ENCODE measurements at places on chromosomes 1 and 21.

DNA sequence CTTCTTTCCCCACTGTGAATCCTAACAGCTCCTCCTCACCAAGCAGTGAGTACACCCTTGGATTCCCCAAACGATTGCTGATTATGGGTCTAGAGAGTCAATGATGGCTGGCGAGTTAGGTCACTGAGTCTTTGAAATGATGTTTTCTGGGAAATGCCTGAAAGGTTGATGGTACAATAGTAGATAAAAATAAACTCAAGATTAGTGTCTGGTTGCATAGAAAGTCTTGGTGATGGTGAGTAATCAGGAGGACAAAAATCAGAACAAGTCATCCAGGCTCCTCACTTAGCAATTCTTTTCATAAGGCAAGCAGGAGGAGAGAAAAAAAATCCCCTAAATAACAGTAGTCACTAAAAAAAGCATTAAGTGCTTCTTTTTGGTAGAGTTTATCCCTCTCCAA is 22.6 kb downstream of the HLX start:
- no peak for DNase-seq

DNA sequence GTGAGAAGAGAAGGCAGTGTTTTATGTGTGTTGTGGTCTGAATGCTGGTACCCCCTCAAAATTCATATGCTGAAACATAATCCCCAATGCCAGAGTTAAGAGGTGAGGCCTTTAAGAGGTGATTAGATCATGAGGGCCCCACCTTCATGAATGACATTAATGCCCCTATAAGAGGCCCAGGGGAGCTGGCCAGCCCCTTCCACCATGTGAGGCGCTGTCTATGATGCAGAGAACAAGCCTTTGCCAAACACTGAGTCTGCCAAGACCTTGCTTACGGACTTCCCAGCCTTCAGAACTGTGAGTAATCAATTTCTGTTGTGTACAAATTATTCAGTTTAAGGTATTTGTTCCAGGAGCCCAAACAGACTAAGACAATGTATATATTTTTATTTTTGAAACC is 20.2 kb downstream of the CAPZB start:
- no peak for DNase-seq

GRCh38 chr21:42406201-42406621 is 2.5 kb downstream of the UBASH3A start:
- DNase-seq, result peak; percentile 43

DNA sequence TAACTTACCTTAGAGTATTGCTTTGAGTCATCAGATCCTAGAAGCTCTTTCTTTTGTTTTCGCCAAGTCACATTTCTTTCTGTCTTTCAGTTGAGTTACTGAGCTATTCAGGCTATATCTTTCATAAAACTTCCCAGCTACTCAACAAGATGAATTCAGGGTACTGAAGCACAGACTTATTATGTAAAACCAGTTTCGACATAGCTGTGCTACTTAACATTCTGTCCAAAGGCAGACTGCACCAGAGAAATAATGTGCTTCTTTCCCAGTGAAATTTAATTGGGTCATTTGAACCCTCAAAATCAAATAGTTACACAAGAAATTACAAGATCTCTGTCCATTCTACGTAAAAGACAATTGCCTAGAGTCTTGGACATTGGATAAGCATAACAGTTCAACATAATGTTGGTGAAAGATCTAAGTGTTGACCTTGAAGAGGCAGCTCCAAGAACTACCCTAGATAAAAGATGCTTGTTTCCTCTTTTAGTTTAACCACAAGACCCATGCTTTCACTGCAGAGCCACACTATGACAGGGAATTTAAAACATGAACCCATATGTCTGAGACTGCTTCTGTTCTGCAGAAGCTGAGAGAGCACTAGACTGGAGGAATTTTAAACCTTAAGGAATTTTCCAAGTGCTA is 163.2 kb downstream of the LRRC40 start:
- DNase-seq, result no peak

DNA sequence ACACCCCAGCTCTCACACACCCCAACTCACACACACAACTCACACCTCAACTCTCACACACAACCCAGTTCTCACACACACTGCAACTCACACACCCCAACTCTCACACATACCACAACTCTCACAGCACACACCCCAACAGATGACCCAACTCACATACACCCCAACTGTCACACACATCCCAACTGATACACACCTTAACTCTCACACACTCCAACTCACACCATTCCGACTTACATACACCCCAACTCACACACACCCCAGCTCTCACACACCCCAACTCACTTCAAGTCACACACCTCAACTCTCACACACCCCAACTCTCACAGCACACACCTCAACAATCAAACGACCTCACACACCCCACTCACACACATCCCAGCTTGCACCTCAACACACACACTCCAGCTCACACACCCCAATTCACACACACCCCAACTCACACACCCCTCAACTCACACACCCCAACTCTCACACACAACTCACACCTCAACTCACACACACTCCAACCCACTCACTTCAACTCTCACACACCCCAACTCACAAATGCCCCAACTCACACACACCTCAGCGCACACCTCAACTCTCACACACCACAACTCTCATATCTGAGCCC is 66.3 kb downstream of the SETD4 start:
- no peak for DNase-seq

DNA sequence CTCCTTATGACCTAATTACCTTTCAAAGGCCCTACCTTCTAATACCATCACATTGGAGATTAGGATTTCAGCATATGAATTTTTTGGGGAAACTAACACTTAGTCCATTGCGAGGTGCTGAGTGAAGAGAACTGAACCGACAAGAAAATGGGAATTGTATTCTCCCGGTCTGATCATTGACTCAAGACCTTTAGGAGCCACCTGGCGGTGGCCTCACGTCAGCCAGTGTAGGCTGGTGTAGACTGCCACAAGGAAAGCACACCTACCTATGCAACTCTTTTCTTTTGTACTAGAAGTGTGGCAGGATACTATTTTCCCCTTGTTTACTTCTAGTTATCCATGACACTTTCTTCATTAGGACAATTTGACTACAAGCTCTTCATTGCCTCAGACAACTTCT is 333.5 kb upstream of the B3GALT2 start:
- DNase-seq, result no peak

- no peak for DNase-seq
Measured at GRCh38 chr1:219347921-219348391, 174.3 kb downstream of the LYPLAL1 start.

GRCh38 chr1:11804666-11805421 is 920 bp downstream of the MTHFR start:
- peak; percentile 29 for DNase-seq

DNA sequence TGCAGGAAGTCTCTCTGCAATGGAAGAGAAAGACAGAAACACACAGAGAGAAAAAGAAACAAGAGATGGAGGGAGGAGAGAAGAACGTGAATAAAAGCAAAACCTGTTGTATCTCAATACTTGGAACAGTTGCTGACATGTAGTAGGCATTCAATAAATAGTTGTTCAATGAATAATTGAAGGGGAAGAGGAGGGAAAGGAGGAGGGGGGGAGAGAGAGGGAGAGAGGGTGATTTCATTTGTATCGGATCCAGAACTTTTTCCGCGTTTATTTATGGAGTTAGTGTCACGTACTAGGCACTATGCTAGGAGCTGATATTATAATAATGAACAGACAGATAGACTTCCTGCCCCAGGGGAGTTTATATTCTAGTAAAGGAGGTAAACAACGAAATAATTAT is 144.1 kb downstream of the OMA1 start:
- DNase-seq, result no peak

DNA sequence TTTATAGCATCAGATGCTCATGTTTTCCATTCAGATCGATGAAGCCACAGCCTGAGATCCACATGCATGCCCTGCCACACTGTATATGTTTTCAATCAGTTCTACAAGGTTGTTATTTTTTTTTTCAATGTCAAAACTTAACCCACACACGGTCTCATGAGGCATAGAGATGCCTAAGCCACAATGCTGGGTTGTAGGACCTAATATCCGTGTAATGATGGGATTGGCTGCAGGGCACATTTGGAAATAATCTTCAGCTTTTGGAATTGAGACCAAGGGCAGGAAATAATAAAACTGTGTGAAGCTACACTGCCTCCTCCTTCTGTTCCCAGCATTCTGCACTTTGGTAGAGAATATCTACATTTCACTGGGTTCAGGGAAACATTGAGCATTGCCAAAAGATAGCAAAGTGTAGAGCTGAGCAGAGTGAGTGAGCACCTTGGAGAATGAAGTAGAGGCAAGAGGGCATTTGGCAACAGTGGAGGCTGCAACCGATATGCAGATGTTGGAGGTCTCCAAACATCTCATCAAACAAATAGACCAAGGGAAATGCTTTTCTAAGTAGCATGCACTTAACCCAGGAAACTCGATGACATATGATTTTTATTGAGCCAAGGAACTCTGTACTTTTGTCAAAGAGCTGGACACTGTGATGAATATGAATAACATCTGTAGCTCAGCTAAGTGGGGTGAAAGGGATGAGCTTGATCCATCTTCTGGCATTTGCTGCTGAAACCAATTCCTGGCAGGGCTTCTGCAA is 176.7 kb downstream of the LYPLAL1 start:
- DNase-seq, result no peak
